CD4-positive, alpha-beta T cell treated with Interleukin-2 at 100 ng/mL for 4 hours (primary cell): ENCODE measurements at places on chromosomes 7 and 10.

DNA sequence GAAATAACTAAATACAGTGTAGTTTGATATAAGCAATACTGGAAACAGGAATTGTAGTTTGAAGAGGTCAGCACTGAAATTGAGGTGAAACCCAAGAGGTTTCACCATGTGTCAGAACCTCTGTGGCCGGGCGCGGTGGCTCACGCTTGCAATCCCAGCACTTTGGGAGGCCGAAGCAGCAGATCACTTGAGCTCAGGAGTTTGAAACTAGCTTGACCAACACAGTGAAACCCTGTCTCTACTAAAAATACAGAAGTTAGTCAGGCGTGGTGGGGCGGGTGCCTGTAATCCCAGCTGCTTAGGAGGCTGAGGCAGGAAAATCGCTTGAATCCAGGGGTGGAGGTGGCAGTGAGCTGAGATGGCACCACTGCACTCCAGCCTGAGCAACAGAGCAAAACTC lies 13.7 kb downstream of the AHCYL2 start:
- no peak for DNase-seq

GRCh38 chr10:107443326-107443725 lies 278.8 kb upstream of the SORCS1 start:
- DNase-seq = no peak

DNA sequence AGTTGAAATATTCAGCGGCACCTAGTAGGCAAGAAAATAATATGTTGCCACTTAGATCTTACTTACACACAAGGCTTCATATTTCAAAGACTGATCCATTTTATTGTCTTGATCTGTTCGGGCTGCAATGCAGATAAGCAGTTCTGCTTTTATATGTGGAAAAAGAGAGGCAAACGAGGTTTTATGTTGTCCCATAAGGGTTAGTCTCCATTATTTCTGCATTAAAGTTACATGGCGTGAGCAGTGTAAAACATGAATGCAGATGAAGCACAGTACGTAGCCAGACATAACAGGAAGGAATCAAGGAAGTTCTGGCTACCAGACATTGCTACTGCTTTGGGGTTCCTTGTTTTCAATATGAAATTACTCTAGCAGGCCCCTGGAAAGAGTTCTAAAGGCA lies 224.8 kb downstream of the BBS9 start:
- DNase-seq = no peak

DNA sequence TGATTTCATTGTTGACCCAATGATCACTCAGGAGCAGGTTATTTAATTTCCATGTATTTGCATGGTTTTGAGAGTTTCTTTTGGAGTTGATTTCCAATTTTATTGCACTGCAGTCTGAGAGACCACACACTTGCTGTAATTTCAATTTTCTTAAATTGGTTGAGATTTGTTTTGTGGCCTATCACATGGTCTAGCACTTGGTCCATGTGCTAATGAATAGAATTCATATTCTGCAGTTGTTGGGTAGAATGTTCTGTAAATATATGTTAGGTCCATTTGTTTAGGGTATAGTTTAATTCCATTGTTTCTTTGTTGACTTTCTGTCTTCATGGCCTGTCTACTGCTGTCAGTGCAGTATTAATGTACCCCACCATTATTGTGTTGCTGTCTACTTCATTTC lies 36.3 kb upstream of the PPP1R9A start:
- DNase-seq = no peak

- no peak for DNase-seq
These were observed 44.0 kb upstream of the GRID1 start for GRCh38 chr10:86410542-86411124.

DNA sequence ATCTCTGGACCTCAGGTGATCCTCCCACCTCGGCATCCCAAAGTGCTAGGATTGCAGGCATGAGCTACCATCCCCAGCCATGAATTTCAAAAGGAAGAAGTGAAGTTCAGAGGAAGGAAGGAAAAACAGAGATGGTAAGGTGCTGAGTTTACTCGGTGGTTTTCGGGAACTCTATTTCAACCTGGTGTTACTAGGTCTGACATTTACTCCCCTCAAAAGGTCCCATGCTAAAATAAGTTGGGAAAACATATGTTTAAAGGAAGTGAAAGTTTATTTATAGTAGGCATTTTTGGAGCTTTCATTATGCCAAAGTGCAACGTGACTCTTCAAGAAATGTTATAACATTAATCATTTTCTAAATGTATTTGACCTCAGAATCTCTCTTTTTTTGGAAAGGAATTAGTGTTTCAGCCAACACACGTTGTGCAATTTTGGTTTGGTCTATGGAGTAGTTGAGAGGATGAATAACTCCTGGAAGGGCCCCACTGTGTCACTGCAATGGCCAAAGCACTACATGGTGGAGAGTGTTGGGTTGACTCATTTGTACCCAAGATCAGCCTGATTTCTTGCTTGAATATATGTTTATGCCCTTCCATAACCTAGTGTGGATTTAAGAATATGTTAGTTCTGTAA lies 114.7 kb upstream of the FAM171A1 start:
- DNase-seq = no peak

GRCh38 chr10:101291331-101292193 lies 62.3 kb upstream of the LBX1 start:
- peak; percentile 39 for DNase-seq

GRCh38 chr10:58477122-58477521 lies 35.5 kb upstream of the BICC1 start:
- DNase-seq = no peak

- no peak for DNase-seq
These were observed 6.0 kb downstream of the RHOBTB1 start for GRCh38 chr10:60937784-60938654.

DNA sequence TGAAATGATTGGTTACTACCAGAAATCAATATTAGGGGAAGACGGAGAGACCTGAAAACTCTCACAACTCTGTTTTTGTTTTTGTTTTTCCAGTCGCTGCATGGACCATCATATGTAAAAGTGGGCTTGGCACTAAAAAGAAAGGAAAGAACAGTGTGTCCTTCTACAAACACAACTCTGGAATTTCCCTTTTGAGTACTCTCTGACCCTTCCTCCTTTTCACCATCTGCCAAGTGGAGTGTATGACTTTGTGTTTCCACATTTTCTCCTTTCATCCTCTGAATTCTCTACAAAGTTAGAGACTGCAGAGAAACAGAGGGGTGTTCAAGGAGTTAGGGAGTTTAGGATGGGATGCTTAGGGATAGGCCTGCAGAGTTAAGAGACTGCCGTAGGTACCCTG lies 92.0 kb downstream of the MDFIC start:
- no peak for DNase-seq

GRCh38 chr7:26185131-26185843 lies 15.3 kb downstream of the HNRNPA2B1 start:
- no peak for DNase-seq

DNA sequence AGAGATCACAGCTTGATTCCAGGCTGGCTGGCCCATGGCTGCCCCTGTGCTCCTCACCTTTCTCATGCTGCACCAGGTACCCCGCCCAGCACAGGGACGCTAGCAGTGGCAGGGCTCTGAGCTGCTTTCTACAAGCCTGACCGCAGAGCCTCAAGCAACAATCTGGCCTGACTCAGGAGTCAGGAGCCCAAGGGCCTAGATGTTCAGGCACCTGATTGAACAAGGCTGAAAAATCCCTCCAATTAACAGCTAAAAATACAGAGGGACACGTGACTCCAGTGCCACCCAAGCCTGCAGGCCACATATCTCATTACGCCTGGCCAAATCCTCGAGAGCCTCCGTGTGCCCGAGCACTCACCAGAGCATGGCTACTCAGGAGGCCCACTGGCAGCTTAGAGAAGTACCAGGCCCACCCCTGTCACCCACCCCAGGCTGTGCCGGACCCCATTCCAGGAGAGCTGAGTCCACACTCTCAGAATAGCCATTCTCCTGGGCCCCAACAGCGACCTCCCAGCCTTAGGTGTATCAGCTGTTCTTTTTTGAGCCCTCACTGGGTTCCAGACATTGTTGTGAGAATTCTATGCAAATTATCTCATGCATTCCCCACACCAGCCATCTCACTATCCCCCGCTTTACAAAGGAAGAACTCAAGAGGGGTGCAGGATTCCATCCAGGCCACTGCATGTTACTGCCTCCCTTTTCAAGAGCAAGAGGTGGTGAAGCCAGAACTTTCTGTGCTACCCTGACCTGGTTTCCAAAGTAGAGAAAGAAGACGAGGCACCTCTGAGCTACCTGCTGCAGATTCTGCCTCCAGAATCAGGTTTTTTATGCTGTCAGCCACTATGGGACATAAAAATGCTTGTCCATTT lies 98.3 kb downstream of the COL13A1 start:
- no peak for DNase-seq

DNA sequence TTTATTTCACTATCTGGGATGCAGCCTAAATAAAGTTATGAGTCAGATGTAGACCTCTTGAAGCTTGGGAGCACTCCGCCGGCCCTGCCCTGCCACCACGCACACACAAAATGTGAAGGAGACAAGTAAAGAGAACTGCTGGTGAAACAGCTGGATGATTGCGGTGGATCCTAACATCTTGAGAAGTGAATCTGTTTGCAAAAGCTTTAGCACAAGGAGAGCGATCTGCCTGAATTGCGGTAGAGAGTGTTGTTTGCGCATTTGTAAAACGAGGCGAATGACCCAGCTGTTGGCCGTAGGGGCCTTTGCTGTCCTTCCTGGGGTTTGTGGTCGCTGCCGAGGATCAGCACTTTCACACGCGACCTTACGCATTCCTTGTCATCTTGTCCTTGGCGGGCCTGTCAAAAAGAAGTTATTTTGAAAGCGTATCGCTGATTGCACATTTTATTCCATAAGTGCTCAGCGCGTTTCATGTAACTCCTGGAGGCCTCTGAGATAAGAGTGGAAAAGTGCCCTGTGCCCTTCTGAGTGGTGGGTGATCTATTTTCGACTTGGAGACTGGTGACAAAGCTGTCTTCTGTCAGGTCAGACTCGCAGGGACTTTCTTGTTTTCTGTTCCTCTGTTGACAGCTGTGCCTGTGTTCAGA lies 40.8 kb downstream of the RBM20 start:
- DNase-seq = no peak

- DNase-seq = no peak
These were observed 569.4 kb upstream of the STEAP1 start for GRCh38 chr7:89584896-89585295.

DNA sequence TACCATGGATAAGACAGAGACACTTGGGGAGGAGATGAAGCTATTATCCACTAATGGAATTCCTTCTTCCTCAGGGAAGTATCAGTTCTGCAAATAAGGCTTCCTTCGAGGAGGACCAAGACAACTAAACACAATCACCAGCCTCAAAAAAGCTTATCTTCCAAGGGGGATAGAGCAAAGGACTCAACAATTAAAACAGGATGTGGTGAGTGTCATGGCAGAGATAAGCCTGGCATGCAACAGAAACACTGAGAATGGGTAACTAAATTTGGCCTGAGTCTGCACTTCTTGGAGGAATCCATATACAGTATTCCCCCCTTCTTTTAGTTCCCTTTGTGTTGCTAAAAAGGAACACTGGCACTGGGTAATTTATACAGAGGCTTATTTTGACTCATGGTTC lies 1285.2 kb downstream of the GATA3 start:
- DNase-seq = no peak

DNA sequence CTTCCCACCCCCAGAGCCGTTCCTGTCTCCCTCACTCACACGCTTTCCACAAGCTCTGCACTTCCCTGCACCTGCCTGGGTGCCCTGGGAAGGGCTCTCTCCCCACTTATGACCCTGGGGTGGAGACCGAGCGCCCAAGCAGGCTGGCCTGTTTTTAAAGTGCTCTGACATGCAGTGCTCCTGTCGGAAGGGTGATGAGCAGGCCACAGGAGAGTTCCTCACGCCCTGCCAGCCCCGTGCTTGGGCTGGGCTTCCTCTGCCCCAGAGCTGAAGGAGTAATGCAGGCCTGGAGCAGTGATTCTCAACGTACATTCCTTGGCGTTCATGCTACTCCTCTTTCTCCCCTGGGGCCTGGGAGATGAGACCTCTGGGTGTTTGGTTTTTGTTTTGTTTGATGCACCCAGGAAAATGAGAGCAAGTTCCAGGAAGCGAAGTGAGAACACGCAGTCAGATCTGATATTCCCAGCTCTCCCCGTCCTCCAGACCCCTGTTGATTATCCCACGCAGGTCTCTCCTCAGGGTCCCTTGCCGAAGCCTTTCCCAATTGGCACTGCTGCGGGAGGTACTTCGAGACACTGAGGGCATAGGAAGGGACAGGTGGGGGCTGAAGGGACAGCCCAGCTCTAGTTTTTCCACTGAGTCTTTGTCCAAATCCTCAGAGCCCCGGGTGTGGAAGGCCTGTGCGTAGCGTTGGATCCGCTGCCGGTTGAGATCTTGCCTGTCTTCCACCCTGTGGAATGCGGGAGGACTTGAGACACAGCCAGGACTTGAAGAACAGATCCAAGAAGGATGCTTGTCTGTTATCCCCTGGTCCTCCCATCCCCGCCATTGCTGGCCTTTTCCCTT lies 14.1 kb downstream of the TRPV6 start:
- no peak for DNase-seq

DNA sequence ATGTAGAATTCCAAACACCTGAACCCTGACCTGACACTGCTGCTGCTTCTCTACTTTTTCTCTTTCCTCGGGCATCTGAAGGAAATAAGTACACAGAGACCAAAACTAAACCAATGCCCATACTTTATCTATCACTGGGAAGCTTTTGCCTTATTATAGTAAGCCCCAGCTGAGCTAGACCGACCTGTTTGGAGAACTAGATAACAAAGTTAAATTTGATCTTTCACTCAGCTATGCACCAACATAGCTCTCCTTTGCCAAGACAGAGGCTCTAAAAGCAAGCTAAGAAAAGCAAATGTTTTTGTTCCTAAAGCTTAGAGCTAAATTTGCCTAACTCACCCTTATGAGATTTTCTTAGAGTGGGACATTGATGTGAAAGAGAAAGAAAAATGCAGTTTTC lies 39.1 kb downstream of the NHLRC2 start:
- no peak for DNase-seq

GRCh38 chr7:82805527-82805960 lies 357.1 kb downstream of the PCLO start:
- DNase-seq = no peak

- DNase-seq = no peak
These were observed 171.8 kb downstream of the EGFR start for GRCh38 chr7:55190511-55191160.

GRCh38 chr10:27743877-27744801 lies 1.5 kb downstream of the MKX start:
- DNase-seq = no peak

DNA sequence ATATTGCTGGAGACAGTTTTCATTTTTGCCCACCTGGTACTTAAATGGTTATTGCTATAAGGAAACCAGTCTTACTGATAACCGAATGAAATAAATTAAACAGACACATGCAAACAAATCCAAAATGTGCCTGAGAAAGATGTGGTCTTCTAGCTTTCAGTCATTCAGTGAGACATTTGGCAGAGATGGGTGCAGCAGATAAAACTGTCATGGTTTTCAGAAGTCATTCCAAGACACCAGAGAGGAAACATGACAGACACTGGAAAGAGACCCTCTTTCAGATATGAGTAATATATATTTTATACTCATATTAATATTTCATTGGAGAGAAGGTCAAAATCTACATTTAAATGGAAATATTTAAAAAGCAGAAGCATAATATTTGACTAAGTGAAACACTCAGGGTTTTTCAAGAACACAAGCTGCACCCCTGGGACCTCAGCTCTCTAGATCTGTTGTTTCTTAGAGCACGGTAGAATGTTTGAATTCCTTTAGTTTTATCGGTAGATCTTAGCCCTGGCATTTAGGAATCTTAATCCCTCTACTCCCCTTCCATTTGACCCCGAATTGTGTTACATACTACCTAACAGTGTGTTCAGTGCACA lies 246.1 kb downstream of the AUTS2 start:
- no peak for DNase-seq
